ENCODE measurements at places on chromosomes 12 and 14. TPM values are rescaled to one million over a fixed set of nuclear protein-coding genes. Genes with fewer than 3 reads are reported as not detected.

The HELB gene
- 5.0 TPM for total RNA-seq

The LRFN5 gene
- 0.33 TPM for total RNA-seq

The GPX2 gene
- not detected for total RNA-seq

The KRAS gene
- 8.6 TPM for total RNA-seq

Data from melanocyte of skin (primary cell).